BJ (cell line): ENCODE measurements at places on chromosomes 16 and 17. TPM values are rescaled to one million over a fixed set of nuclear protein-coding genes. Genes with fewer than 3 reads are reported as not detected.

The PYY gene
- not detected in 2 replicates for polyA plus RNA-seq

The NT5M gene
- polyA plus RNA-seq, result 0.93 and 1.2 TPM in 2 replicates

The APOH gene
- polyA plus RNA-seq, result not detected in 2 replicates

The FBXL16 gene
- 0.32 and 0.67 TPM in 2 replicates for polyA plus RNA-seq

The KRTAP3-1 gene
- polyA plus RNA-seq, result 0.16 TPM in 1 of 2 replicates, not detected in the other

The CBX8 gene
- polyA plus RNA-seq, result 0.32 and 0.47 TPM in 2 replicates

The SGSM2 gene
- polyA plus RNA-seq, result 23.7 and 43.6 TPM in 2 replicates

The KRTAP4-1 gene
- 0.12 TPM in 1 of 2 replicates, not detected in the other for polyA plus RNA-seq

The FBXW10 gene
- 0.10 and 0.12 TPM in 2 replicates for polyA plus RNA-seq

The CIBAR2 gene
- 0.05 TPM in 1 of 2 replicates, not detected in the other for polyA plus RNA-seq

The EXOC3L1 gene
- not detected in 2 replicates for polyA plus RNA-seq

The CCL17 gene
- not detected in 2 replicates for polyA plus RNA-seq

The MEOX1 gene
- not detected in 2 replicates for polyA plus RNA-seq

The DNASE1 gene
- 6.4 and 10.9 TPM in 2 replicates for polyA plus RNA-seq

The ZNF785 gene
- polyA plus RNA-seq, result 6.6 TPM in 2 replicates

The TP53TG3F gene
- polyA plus RNA-seq, result not detected in 2 replicates

The KRTAP4-5 gene
- polyA plus RNA-seq, result not detected in 2 replicates

The SPNS2 gene
- not detected in 2 replicates for polyA plus RNA-seq
